ENCODE measurements at places on chromosomes 16 and 17.
A peak's percentile ranks its signal among the peaks of the same experiment; 100 is the strongest.

- DNase-seq, result no peak
Observed at GRCh38 chr17:43382776-43383175, 16.0 kb upstream of the ARL4D start.

DNA sequence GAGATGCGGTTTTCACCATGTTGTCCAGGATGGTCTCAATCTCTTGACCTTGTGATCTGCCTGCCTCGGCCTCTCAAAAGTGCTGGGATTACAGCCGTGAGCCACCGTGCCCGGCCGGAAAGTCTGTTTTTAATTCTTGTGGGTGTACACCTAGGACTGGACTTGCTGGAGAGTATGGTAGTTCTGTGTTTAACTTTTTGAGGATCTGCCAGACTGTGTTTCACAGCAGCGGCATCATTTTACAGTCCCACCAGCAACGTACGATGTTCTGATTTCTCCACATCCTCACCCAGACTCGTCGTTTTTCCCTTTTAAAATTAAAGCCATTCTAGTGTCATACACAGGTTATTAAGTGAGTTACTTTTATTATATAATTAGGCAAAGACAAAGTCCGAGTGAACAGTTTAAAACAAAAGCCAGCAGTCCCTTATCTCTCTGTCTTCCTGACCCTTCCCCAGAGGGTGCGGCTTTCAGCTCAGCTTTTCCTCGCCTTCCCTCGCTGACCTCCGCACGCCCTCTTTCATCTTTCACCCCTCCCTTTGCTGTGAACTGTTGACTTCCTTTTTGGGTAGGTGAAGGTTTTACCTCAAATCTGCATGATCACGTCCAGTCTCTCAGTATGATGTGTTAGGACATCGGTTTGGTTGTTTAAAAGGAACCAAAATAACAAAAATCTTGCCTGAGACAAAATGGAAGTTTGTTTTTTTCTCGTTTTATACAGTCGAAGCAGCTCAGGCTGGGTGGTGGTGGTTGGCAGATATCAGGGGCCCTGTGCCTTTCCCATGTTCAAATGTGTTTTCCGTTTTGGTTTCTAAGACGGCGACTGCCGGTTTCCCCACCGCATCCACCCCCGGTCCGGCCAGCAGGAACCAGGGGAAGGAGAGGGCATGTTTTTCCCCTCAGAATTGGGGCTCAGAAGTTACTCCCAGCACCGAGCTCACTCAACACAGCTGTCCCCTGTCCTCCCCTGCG is 18.0 kb downstream of the FAM234A start:
- peak; percentile 66 for DNase-seq

GRCh38 chr17:42536372-42537155 is 523 bp downstream of the NAGLU start:
- DNase-seq, result peak; percentile 79

DNA sequence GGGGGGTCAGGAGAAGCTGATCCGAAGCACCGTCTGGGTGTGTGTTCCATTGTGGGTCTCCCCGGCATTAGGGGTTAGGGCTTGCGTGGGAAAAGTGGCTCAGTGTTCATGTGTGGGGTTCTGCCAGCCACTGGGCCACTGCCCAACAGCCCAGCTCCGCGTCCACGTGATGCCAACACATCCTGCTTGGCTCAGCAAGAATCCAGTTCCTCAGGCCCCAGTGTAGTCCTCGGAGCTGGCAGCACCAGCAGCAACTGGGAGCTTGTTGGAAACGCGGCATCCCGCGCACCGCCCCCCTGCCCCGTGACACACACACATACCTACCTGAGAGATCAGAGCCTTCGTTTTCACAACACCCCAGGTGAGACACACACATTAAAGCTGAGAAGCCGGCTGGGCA is 18.9 kb downstream of the LGALS9 start:
- DNase-seq, result peak; percentile 4

- DNase-seq, result no peak
Observed at GRCh38 chr16:57635266-57636097, 7.1 kb downstream of the ADGRG1 start.

- DNase-seq, result no peak
Observed at GRCh38 chr16:69852815-69853214, 90.7 kb downstream of the WWP2 start.

Measured in inflammatory macrophage treated with lipopolysaccharide for 4 hours (primary cell).